Peyer's patch (tissue), 4 donors: ENCODE measurements at places on chromosomes 5 and 9.

DNA sequence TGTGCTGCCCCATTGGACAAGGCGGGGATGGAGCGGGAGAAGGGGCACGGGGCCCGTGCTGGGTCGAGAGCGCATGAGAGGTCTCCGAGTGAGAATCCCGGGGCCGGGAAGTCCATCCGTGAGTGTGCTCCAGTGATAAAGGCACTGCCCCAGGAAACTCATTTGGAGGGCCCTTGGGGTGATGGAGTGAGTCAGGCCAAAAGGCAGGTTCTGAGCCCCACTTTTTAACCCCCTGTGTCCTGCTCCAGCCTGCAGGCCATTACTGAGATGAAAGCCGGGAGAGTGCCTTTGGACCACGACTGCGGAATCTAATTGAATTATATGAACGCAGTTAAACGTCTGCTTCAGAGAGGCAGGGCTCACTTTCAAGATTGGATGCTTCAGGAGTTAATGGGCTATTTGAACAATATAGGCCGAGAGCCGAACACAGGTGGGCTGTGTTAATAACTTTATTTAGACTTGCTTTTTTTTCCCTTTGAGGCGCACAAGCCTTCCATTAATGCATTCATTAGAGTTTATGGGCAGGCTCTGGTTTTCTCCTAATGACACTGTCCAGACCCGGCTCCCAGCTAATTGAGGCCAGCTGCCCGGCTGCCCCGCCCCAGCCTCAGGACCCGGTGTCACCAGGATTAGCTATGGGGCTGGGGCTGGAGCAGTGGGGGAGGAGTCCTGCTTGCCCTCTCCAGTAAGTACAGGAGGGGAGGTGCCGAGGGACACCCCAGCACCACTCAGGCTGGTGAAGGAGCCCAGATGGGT, 79.1 kb upstream of the LMX1B start:
- H3K4me1 ChIP-seq = peaks cover 6% of the 10 kb centered on the region
- H3K36me3 ChIP-seq = no peaks in the 10 kb centered on the region
- no peak overlapping the region for H3K4me3 ChIP-seq
- no peak overlapping the region for H3K27ac ChIP-seq
- DNase-seq = no peak

DNA sequence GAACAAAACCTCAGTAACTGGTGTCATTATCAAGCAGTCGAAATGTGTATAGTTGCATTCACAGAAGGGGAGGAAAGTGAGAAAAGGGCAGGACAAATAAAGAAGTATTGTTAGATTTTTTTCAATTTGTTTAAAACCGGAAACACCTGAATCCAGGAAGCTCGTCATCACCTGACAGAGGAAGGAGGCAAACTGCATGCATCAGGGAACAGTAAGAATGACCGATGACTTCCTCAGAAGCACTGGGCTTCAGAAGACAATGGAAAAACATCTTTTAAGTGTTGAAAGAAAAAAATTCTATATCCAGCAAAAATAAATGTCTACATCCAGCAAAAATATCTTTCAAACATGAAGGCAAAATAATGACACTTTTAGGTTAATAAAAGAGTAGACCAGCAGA, 29.5 kb downstream of the PLEKHG4B start:
- H3K4me3 ChIP-seq = no peak overlapping the region
- H3K27me3 ChIP-seq = no peaks in the 10 kb centered on the region
- no peak overlapping the region for H3K27ac ChIP-seq
- no peaks in the 10 kb centered on the region for H3K36me3 ChIP-seq

GRCh38 chr5:110108520-110108919, 418.8 kb downstream of the MAN2A1 start:
- H3K36me3 ChIP-seq = no peaks in the 10 kb centered on the region
- no peak for DNase-seq
- no peaks in the 10 kb centered on the region for H3K4me1 ChIP-seq
- no peak overlapping the region for H3K27ac ChIP-seq

DNA sequence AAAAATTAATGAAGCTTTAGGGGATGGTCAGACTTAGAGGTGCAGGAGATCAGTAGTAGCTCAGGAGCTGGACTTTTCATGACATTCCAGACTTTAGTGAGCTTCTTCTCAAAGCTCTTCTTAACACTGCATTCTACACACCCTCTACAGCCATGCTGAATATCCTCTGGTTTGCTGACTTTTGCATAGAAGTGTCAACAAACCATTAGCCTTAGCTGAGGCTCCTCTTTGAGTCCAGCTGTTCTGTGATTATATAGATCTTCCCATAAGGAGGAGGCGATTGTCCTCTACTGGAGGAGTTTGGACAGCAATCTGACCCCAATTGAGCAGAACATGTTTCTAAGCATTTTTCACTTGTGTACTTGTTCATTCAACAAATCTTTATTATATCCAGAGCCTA, 75.0 kb upstream of the RUSC2 start:
- no peaks in the 10 kb centered on the region for H3K27me3 ChIP-seq
- no peaks in the 10 kb centered on the region for H3K4me1 ChIP-seq
- H3K4me3 ChIP-seq = no peak overlapping the region

GRCh38 chr9:31124389-31124788, 1260.1 kb upstream of the ACO1 start:
- H3K27me3 ChIP-seq = no peaks in the 10 kb centered on the region
- no peaks in the 10 kb centered on the region for H3K36me3 ChIP-seq
- H3K27ac ChIP-seq = no peak overlapping the region
- no peak for DNase-seq
- H3K4me1 ChIP-seq = no peaks in the 10 kb centered on the region
